ENCODE measurements at places on chromosomes 16 and 17. TPM values are rescaled to one million over a fixed set of nuclear protein-coding genes. Genes with fewer than 3 reads are reported as not detected.

DNA sequence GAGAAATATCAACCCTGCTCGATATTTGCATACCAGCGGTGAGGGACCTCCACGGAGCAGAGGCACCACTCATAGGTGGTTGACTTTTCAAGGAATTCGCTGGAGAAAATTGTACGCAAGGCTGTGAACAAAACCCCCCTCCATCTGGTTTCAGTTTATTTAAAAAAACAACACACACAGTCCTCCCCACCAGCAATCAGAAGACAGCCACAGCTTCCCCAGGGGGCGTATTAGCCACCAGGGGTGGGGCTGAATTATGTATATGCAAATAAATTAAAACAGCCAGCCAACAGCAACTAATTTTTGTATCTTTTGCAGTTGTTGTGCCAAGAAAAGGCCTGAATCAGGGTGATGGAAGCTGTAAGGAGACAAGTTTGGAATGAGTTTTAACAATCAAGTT is 5.9 kb upstream of the HSD11B2 start:
- peak; percentile 25 for DNase-seq

DNA sequence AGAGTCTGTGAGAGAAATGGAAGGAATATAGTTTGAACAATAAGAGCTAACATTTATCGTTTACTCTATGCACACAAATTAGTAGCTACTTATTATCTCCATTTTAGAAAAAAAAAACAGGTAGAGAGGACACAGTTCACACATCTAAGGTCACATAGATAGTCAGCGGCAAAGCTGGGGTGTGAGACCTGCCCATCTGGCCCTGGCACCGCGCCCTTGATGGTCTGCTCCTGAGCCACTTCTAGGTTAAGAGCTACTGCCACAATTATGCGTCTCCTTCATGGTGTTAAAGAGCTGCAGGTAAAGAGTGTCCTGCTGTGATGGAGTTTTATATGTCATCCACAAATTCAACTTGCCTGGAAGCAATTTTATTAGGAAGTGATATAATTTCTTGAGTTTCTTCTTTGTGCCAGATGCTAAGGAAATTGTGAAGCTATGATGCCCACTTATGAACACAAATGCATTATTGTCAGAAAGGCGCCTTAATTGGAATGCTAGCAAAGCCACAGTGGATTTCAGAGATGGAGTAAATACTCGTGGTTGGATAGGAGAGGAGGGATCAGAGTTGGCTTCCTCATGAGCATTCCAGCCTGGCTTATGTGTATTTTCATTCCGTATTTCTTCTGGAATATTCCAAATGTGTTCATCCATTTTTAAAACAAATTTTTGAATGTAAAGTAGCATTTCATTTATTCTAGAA is 21.3 kb upstream of the MFSD6L start:
- DNase-seq = no peak

DNA sequence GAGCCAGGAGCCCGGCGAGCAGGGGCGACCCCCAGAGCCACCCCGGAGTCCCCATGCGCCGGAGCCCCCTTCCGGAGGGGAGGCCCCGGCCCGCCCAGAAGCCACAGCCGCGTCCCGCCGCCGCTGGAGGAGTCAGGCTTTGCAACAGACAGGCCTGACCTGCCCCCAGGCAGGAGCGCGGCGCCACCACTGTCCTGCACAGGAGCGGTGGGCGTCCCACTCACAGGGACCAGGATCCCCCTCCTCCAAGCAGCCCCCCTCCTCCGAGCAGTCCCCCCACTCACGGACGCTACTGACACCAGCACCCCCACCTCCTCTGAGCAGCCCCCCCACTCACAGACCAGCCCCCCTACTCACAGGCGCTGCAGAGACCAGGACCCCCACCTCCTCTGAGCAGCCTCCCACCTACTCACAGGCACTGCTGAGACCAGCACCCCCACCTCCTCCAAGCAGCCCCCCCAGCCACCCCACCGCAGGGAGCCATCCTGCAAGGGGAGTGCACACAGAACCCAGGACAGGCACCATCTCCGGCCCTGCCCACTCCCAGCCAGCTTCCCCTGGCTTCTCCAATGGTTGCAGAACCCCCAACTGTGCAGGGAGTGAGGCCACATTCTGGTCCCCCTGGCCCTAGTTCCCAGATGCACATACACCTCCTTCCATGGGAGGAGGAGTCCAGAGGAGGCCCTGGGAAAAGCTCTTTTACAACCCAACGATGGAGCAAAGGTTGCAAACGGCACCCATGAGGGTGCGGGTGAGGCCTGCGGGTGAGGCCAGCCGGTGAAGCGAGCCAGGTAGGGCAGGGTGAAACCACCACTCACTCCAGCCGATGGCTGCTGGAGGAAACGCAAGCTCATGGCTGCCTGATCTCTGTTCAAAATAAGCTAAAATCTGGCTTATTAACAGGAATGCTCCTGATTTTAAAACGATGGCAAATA is 69.9 kb downstream of the ABR start:
- DNase-seq = no peak

DNA sequence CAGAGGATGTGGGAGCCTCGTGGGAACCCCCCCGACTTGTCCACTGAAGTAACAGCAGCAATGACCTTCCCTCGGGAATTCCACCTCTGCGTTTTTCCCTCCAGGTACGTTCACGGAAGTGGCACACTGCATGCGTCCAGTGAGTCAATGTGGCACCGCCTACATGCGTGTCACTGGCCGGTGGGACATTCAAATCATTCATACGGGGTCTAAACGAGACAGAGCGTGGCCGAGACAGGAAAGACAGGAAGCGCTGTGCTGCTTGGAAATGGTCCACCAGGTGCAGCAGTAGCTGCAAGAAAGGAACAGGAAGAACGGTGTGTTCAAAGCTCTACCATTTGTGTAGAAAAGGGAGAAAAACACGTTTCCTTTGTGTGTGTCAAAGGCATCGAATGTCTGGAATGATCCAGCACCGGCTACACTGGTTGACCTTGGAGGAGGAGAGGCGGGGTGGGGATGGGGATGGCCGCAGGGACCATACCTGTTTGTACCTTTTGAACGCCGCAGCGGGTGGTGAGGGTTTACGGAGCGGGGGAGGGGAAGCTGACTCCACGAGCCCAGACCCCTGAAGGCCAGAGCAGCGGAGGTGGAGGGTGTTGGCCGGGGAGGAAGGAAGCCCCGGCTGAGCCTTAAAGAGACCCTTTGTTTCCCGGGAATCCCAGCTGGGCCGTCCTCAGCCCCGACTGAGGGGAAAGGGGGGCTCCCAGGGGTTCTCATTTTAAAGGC is 1.7 kb upstream of the PGAP6 start:
- DNase-seq = no peak

GRCh38 chr16:9135797-9136196 is 44.4 kb downstream of the HAPSTR1 start:
- DNase-seq = peak; percentile 48

GRCh38 chr17:29622337-29623282 is at the start of gene CORO6:
Gene CORO6, minus strand, starts transcription at chr17:29622912. Its CDS starts 1,491 bp downstream, at chr17:29621421.
- DNase-seq = peak; percentile 42

EPN3 gene
- total RNA-seq = under 0.01 TPM

- DNase-seq = no peak
Observed at GRCh38 chr17:78682363-78682762, 99.7 kb downstream of the CYTH1 start.

- DNase-seq = peak; percentile 57
Observed at GRCh38 chr17:4204710-4205173, 59.0 kb downstream of the ANKFY1 start.

SRCIN1 gene
- total RNA-seq = not detected

GRCh38 chr17:36768394-36768793 is 167.0 kb downstream of the MRM1 start:
- DNase-seq = no peak

DNA sequence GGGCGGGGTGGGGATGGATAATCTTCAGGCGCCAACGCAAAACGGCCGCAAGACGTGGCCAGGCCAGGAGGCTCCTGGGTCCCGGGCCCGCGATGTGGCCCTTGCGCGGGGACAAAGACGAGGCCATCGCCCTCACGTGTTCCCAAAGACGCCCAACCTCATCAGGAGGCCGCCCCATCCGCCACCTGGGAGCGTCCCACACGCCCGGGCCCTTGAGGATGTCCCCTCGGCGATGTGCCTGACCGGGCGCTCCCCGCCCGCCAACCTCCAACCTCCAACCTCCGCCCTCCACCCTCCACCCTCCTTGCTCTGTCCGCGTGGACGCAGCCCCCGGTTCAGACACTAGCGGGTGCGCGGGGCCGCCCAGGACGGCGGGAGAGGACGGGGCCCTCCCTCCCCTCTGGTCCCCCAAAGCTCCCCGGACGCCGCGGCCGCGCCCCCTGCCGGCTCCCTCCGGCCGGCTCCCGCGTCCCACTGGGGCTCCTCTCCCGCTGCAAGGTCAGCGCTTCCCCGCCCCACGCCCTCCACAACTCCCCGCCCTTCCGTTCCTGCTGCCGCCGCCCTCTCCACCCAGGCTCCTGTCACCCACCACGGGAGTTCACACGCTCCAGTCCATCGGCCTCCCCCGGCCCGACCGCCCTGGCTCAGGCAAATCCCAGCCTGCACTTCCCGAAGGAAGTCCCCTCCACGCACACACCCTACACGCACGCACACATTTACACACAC is 250.8 kb upstream of the RPL38 start:
- peak; percentile 3 for DNase-seq

- no peak for DNase-seq
Observed at GRCh38 chr17:80294653-80295052, 34.0 kb downstream of the RNF213 start.

- DNase-seq = no peak
Observed at GRCh38 chr16:60279061-60279665, 1545.0 kb upstream of the GOT2 start.

GRCh38 chr16:23342083-23342640 is 40.1 kb downstream of the SCNN1B start:
- DNase-seq = no peak

DNA sequence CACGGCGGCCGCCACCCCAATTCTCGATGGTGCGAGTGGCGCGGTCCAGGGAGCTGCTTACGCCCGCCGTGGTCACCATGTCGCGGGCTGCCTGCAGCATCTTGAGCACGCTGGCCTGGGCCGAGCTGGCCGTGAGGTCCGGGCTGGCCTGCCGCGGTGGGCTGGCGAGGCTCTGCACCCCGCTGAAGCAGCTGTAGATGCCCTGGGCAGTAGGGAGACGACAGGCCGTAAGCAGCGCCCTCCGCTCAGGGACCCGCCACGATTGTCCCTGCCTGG is 16.4 kb downstream of the GRIN2C start:
- no peak for DNase-seq

DNA sequence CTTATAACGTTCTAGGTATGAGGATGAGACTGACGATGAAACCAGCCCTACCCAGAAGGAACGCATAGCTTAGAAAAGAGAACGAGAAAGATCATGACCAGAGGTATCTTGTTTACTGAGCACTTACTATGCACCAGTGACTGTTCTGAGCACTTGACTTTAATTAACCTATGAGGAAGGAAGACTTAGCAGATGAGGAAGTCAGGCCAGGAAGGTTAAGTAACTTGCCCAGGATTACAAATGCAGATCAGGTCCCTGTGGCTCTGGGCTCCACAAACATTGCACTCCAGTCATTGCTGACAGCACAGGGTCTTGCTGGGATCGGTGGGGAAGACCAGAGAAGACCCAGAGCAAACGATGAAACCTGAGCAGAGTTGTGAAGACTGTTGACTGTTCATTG is 7.1 kb downstream of the KRT13 start:
- DNase-seq = no peak

DNA sequence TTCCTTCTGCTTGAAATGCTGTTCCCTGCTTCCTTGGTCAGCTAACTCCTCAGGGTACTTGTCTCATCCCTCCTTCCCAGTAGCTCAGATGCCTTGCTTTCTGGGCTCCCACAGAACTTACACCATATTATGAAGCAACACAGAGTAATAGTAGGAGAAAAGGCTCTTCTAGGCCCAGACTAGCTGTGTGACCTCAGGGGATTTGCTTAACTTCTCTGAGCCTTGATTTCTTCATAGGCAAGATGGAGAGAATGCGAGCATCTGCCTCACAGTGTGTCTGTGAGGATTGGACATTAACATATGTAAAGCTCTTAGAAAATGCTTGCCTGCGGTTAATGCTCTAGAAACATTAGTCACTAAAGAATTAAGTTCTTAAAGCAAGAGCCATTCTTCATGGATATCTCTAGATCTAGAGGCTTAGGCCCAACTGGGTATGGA is 22.3 kb upstream of the PECAM1 start:
- no peak for DNase-seq

DNA sequence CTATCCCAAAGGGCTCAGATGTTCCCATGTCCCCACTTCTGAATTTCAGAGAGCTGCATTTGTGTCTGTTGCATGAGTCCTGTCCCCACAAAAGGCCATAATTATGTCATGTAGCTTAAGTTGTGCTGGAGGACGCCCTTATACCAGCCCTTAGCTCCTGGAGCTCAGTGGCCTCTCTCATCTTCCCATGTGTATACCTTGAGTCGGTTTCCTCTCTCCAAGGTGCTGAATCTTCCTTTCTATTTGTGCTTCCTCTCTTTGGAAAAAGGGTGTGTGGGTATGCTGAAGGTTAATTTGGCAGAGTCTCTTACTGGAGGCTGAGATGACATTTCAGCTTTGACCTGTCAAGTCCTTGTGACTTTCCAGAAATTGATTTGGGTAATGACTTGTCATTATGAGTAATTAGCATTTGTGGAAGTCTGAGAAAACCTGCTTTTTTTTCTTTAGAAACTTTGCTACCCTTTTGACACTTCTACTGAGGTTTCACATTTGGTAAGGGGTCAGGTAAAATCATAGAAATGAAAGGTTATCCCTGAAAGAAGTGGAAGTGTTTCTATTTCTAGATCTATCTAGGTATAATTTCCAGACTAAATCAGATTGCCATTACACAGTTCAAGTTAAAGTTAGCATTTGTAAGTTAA is 185.4 kb downstream of the ABCC12 start:
- DNase-seq = peak; percentile 43

CLDN7 gene
- total RNA-seq = 5.2 TPM

C1QL1 gene
- total RNA-seq = 0.43 TPM

SLC9A5 gene
- 1.9 TPM for total RNA-seq

DNA sequence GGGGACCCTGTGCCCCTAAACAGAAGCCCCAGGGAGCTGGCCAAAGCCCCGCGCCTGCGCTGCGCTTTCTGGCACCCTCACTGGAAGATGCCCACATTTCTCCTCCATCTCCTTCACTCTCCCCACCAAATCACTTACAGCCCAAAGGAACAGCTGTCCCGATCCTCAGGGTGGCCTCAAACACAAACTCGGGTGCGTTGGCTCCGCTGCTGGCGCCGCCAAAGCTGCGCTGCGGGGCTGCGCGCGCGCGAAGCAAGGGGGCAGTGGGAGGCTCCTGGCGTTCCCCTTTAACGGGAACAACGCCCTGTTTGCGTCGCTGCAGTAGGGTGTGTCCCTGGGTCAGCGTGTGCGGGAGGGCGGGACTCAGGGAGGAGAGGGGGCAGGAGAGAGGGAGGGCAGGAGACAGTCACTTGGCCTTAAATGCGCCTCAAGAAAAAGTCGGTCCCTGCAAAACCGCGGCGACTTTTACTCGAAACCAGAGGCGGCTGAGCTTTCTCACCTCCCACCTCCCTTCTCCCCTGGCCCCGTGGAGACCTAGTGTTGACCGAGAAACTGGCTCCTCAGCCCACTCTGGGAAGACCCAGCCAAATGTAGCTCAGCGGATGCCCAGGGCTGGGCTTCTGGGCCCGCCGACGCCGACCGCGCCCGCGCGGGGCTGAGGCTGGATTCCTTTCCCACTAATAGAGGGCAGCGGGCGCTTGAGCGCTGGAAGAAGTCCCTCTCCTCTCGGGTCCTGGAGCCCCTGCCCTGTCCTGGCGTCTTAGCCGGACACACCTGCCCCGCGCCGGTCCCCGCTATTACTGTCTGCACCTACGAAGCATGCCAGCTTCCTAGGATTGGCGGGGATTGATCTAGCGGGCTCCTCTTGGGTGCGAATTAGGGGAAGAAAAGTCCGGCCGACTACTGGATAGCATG is 2.6 kb downstream of the PMP22 start:
- peak; percentile 86 for DNase-seq

TBCD gene
- total RNA-seq = 22.5 TPM

GRCh38 chr16:2063861-2064260 is 16.1 kb downstream of the TSC2 start:
- no peak for DNase-seq

DVL2 gene
- total RNA-seq = 102 TPM

Measured in fibroblast of villous mesenchyme (primary cell).